ENCODE measurements at places on chromosomes 7 and 10. TPM values are rescaled to one million over a fixed set of nuclear protein-coding genes. Genes with fewer than 3 reads are reported as not detected.

DNA sequence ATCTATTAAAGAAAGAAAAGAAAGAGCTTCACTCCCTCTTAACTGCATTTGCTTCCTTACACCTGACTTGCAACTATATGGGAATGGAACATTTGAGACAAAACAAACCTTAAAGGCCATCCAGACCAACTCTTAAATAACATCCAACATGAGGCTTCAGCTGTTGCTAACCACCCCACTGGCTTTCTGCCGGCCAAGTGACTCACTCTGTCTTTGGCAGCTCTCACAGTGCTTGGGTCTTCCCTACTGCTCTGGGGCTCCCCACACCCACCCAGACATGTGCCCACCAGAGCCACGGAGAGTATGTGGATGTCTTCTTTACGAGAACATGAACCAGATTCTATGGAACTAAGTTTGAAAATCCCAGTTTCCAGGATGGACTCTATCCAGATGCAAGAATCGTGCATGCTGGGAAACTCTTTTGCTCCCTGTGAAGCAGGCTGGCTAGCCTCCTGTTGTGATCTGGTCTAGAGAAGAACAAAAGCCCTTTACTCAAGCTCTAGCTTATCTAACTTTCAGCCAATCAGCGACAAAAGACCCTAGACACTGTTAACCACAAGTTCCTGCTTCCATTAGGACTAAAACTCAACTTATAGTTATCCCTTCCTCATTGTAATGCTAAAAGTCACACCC, 245.7 kb downstream of the TCERG1L start:
- peak; percentile 33 for DNase-seq

DNA sequence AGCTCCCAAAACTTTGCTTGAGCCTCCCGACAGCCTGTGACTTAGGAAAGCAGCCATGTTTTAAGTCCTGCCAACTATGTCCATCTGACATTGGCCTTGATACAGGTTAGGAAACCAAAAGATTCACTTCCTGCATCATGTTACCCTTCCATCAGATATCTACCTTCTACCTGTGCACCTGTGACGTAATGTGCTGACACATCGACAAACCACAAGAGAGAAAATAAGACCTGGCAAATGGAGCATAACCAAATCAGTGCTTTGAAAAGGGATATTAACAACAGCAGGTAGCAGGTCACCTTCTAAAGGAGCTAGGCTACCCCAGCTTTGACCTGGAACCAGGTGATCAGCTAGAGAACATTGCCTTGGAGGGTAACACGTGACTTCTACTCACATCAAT, 14.8 kb upstream of the PRR15 start:
- no peak for DNase-seq

The OR2A5 gene
- total RNA-seq = not detected

DNA sequence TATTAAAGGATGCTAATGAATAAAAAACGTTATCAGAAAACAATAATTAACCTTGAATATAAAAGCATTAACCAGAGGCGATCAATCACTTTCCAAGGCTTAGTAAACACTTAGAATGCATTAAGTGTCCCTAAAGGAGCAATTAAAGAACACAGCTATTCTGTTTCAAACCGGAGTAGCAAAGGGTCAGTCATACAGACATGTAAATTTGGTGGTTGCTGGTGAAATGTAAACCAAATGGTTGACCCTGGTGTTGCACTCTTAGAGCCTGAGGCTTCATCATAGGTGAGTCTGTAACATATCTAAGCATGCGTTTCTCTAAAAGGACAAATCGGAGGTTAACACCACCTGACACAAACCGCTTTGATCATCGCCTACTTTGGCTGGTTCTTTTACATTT, 1280.1 kb downstream of the TYW1 start:
- DNase-seq = no peak

The CCDC136 gene
- total RNA-seq = 2.5 TPM

- DNase-seq = no peak
Measured at GRCh38 chr7:140584195-140584851, 56.3 kb downstream of the DENND2A start.

The TACC2 gene
- 370 TPM for total RNA-seq

- no peak for DNase-seq
Measured at GRCh38 chr7:40477094-40477493, 342.3 kb downstream of the SUGCT start.

The OR2A7 gene
- 1.4 TPM for total RNA-seq

The LHPP gene
- 21.4 TPM for total RNA-seq

The PRKG1 gene
- 48.5 TPM for total RNA-seq

DNA sequence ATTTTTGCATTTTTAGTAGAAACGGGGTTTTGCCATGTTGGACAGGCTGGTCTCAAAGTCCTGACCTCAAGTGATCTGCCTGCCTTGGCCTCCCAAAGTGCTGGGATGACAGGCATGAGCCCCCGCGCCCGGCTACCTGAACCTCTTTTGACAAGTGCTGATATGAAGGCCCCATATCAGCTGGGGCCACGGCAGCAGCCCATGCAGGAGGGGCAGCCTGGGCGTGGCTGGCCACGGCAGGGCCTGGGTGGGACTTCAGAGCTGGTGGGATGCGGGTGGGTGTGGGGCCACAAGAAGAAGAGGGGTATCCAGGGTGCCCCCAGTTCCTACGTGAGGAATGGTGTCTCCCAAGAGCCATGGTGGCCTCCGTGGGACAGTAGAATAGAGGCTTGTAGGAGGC, 6.9 kb downstream of the LRRC27 start:
- DNase-seq = peak; percentile 28

DNA sequence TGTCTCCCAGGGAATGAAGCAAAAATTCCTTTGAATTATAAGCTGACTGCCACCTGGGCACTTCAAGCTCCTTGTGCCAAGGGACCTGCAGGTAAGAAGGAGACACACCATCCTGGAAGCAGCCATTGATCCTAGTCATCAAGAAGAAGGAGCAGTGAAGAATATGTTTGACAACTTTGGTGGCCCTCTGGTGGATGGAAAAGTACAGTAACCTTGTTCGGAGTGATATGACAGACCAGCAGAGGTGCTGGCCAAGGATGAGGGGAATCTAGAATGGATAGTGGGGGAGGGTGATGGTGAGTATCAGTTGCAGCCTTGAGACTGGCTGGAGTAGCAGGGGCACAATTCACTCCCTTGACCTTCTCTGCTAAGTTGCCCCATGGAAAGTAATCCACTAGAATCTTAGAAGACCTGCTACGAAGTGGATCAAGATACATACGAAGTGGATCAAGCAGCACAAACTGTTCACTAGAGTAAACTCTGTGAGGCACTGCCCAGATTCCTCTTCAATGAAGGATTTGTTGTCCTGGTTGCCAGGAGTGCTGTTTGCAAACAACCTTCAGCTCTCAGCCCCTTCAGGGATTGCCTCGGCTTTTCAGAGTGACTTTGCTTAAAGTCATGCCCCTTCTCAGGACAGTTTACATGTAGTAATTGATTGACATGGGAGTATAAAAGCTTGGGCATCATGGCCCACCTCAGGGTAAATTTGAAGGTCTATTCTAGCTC, 44.8 kb upstream of the ORC5 start:
- no peak for DNase-seq

- DNase-seq = no peak
Measured at GRCh38 chr7:128380483-128381106, 19.1 kb upstream of the PRRT4 start.

- no peak for DNase-seq
Measured at GRCh38 chr7:28371846-28372245, 40.5 kb upstream of the CREB5 start.

- DNase-seq = no peak
Measured at GRCh38 chr10:70540089-70540788, 61.7 kb downstream of the PALD1 start.

DNA sequence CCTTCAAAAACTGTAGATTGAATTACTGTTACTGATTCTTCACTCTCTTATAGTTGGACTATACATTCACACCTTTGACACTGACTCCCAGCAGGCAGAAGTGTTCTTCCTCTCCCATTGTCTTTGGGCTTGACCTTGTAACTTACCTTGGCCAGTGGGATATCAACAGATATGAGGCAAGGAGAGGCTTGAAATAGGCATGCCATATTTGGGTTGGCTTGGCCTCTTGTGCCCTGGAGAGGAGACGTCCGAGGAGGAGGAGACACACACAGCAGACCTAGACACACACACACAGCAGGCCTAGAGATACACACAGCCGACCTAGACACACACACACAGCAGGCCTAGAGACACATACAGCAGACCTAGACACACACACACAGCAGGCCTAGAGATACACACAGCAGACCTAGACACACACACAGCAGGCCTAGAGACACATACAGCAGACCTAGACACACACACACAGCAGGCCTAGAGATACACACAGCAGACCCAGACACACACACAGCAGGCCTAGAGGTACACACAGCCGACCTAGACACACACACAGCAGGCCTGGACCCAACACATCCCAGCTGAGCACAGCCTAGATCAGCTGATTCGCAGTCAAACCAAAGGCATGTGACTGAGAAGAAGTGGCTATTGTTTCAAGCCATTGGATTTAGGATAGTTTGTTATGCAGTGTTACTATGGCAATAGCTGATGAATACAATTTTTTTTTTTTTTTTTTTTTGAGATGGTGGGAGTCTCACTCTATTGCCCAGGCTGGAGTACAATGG, 12.5 kb upstream of the GNA12 start:
- no peak for DNase-seq

- DNase-seq = no peak
Measured at GRCh38 chr10:6669269-6669859, 89.3 kb upstream of the PRKCQ start.

DNA sequence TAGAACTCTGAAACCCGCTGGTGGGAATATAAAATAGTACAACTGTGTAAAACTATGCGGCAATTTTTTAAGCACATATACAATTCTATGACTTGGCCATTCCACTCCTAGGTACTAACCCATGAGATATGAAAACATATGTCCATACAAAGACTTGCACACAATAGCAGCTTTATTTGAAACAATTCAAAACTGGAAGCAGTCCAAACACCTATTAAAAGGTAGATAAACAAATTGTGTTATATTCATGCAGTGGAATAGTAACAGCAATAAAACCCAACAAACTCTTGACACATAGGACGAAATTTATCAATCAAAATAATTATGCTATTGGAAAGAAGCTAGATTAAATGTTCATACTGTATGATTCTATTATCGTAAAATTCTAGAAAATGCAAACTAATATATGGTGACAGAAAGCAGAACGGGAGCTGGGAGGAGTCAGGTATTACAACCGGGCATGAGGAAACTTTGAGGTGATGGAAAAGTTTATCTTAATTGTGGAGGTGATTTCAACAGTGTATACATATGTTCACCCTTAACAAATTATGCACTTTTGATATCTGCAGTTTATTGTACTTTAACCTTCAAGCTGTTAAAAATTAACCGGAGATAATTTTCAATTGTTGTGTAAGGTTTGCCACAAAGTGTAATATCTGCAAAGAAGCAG, 803 bp upstream of the STK31 start:
- no peak for DNase-seq

- no peak for DNase-seq
Measured at GRCh38 chr10:31822150-31822549, 106.5 kb downstream of the ARHGAP12 start.
